ENCODE measurements at places on chromosomes 3 and 15.

DNA sequence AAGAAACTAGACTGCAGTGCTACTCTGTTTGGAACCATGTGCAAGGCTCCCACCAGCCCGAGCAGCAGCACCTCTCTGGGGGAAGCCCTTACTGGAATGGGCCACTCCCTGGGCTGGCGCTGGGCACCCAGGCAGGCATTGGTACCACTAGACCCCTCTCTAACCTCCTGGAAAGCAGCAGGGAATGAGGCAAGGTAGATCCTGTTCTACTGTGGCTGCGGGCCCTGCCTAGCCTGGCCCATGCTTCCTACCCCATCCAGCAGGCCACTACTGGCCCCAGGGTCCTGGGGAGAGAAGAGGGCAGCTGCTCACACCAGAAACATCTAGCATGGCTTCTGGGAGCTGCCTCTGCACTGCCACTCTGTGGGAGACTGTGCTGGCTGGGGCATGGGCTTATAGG is 44.8 kb downstream of the MESD start:
- DNase-seq = no peak

DNA sequence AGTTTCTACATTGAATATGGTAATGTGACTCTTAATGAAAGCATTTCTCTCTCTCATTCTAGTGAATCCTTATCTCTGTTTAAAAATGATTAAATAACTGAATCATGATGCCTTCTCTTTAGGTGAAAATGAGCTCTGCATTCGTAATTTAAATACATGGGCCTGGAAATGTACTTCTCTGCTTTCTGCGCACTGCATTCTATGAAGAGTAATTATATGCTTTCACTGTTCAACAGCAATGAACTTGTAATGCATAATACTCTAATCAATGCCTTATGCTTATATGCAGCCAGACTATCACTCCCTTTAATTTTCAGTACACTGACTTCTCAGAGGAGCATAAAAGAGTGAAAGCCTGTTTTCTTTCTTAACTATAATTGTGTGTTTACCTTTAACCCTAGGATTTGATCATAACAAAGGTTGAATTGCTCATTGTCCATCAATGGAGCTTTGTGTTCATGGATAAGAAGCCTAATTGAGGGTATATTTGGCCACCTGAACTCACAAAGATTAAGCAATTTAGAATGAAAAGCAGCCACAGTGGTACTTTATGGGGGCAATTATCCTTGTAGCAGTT is 330.8 kb upstream of the PDZRN3 start:
- no peak for DNase-seq

DNA sequence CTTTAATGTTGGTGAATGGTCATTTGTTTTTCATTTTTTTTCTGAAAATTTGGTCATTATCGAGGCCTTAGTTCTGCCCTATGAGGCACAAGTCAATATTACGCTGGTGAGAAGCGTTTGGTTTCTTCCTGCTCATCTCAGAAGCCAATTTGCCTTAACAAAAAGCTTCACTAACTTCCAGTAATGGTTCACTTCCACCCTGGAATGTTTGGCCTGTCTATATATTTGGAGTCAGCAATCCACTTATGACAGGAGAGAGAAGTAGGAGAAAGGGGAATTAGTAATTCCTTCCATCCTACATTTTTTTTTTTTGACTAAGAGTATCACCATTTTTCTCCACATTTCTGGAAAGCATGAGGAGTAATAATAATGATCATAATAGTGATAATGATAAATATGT is 124.4 kb downstream of the DIPK2A start:
- no peak for DNase-seq

GRCh38 chr3:39641274-39641673 is 168.1 kb upstream of the MYRIP start:
- DNase-seq = no peak

Measured in CD8-positive, alpha-beta T cell (primary cell).